ENCODE measurements at places on chromosomes 5 and 9.

DNA sequence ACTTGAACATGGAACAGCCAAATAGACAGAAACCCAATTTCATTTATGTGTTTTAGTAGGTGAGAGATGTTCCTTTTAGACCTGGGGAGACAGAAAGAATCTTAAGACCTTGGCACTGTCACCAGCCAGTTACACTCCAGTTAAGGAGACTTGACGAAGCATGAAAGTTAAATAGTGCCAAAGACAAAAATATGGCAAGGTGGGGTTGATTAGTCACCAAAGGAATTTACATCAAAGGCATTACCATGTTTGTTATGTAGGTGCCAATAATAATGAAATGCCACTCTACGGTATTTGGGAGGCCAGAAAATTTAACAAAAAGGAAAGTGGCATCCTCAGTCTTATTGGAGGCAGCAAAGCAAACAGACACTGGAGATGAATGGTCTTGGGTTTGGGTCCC is 9.2 kb upstream of the IL12B start:
- DNase-seq, result no peak

DNA sequence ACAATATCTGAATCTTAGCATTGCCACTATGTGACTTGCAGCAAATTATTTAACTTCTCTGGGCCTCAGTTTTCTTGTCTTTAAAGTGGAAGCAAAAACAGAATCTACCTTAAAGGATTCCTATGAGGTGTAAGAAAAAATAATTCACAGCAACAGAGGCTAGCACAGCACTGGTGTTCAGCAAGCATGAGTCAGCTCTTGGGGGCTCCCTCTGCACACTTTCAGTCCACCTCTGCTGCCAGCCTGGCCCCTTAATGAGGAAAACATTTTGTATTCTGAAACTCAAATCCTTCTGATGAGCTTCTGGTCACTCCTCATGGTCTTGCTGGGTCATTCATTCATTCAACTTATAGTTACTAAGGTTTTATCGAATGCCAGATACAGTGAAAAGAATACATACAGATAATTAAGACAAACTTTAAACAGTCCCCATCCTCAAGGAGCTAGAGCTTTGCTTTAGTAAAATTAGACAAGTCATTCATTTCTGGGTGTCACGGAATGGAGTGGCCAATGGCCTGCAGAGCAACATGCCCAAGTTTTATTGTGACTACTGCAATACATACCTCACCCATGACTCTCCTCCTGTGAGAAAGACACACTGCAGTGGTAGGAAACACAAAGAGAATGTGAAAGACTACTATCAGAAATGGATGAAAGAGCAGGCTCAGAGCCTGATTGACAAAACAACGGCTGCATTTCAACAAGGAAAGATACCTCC is 26.8 kb upstream of the IQGAP2 start:
- DNase-seq, result no peak

DNA sequence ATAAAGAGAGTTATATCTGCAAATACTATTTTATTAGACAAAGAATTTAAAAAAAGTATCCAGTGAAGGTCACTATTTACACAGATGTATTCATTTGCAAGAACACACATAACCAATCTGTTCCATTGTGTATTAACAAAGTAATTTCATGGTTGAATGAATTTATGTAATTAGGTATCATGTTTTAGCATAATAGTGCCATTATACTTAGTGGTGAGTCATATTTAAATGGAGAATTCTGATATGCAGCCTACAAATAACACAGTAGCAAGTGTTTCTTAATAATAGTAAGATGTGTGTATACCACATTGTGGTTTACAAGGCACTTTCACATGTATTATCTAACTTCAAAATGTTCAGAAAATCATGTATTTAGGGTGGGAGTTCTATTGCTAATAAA is 1028.5 kb upstream of the ACO1 start:
- DNase-seq, result no peak

DNA sequence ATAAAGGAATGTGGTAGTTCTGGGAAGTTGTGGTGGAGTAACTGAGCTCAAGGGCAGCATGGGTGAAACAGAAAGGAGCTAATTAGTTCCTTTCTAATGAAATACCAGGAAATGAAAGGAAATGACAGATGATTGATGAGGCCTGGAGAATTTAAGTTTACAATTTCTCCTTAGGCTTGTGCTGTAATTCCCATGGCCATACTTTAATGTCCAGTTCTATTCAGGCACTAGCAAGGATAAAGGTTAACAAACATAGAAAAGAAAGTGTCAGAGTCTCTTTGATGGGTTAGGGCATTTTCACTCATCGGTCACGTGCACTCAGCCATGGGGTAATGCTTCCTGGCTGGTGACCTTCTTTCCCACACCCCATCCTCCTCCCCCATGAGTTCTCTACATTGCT is 70.3 kb downstream of the CTSL start:
- no peak for DNase-seq

DNA sequence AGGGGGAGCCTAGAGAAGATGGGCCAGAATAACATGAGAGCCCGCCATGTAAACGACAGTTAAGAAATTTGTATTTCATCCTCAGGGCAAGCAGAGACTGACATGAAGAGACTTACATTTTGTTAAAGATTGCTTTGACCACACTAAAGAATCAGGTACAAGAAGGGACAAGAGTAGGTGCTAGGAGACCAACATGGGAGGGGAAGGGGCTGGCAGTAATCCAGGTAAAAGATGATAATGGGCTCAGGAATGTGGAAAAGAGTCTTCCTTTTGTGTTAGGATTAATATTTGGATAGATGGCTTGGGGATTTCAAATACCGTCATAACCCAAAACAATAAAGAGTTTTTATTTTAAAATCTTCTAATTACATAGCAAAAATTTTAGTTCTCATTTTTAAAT is 137.3 kb downstream of the ZNF462 start:
- no peak for DNase-seq

DNA sequence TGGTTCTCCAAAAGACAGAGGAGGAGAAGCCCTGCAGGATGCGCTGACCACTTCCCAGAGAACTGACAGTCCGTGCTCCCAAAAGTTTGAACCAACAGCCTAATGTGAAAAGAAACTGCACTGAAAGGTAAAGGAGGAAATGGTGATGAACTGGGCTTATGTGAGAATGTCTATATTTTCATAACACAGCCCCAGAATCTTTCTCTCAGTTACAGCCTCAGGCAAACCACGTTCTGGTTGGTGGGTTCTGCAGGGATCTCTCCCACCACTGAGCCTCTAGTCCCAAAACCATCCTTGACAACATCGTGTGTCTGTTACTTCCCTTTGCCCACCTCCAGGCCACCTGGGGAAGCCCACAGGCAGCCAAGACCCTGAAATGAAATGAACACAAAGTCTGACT is 23.9 kb downstream of the SPARC start:
- DNase-seq, result no peak

DNA sequence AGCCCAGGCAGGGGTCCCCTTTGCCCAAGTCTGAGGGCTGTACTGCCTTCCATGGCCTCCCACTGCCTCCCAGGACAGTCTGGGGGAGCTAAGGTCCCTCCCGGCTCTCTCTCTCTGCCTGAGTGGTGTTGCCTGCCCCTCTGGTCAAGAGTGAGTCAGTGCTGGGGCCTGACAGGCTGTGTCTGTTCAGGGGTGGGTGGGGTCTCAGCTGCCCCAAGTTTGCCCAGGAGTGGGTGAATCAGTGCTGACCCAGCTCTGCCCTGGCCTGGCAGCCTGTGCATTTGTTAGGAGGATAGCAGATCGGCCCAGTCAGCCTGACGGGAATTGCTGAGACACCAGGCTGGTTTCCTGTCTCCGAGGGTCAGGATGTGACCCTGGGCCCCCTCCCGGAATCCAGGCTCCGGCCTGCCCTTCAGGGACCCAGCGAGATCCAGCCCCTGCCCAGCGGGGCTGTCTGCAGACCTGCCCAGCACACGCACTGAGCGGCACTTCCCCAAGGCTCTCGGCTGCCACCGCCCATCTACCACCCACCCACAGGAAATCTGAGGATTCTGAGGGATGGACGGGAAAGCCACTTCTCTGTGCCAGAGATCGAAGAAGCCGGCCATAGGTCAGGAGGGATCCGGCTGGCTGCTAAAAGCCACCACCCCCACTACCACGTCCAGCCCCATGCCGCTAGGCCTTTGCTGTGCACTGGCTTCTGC is 15.9 kb downstream of the ENG start:
- no peak for DNase-seq

DNA sequence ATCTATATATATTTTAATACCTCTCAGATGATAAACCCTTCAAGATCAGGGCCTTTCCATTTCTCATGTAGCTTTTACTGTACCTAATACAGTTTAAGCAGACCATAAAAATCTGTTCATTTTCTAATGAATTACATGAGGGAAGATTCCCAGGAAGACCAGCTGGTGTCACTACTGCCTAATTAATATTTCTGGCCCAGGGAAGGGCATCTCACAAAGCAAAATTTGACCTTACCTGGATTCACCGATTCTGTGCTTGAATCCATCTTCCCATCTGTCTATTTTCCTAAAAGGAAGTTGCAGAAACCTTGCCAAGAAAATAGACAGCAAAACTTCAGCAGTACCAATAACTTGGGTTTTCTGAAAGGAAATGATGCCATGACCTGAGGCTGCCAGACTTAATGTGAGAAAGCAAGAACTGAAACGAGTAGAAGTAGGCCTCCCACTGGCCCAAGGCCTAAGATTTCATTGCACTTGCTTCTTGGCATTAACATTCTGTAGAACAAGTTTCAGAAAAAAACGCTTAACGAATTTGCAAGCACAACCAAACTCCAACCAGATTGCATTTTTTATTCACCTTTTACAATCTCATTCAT is 83.0 kb upstream of the GLIS3 start:
- no peak for DNase-seq

DNA sequence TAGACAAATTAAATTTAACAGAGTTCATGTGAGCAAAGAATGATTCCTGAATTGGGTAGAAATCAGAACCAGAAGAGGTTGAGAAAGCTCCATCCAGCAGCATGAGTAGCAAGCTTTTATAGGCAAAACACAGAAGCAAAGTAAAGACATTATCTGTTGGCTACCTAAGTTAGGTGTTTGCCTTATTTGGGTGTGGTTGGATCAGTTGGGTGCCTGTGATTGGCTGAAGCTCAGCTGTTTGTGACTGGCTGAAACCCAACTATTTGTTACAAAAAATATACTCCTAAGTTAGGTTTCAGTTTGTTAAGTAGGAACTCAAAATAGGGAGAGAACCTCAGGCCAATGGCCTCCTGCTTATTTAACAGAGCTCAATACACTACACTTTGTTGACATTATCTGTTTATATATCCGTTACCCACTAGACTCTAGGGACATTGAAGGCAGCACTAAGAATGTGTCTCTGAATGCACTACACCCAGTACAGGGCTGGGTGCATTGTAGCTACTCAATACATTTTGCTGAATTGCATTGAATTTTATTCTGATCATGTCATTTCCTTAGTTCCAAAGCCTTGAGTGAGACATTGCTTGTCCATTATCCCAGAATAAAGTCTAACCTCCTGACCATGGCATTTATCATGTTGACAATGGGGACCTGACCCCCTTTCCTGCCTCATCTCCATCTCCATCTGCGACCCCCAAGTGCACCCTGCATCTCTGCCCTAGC is 98.7 kb downstream of the CCDC192 start:
- no peak for DNase-seq

GRCh38 chr5:24904981-24905517 is 260.3 kb upstream of the CDH10 start:
- DNase-seq, result no peak

DNA sequence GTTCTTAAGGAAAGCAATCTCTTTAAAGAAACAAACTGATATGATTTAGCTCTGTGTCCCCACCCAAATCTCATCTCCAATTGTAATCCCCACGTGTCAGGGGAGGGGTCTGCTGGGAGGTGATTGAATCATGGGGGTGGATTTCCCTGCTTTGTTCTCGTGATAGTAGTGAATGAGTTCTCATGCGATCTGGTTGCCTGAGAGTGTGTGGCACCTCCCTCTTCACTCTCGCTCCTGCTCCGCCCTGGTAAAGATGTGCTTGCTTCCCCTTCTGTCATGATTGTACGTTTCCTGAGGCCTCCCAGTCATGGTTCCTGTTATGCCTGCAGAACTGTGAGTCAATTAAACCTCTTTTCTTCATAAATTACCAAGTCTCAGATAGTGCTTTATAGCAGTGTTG is 412.7 kb upstream of the SMC2 start:
- DNase-seq, result no peak

- no peak for DNase-seq
These were observed 145.0 kb upstream of the DMAC1 start for GRCh38 chr9:7944572-7944971.

GRCh38 chr9:114497727-114498382 is 7.4 kb downstream of the WHRN start:
- no peak for DNase-seq

GRCh38 chr9:125400725-125401716 is 139.4 kb downstream of the GAPVD1 start:
- no peak for DNase-seq

GRCh38 chr9:109868207-109868606 is 88.2 kb downstream of the PALM2AKAP2 start:
- DNase-seq, result no peak

DNA sequence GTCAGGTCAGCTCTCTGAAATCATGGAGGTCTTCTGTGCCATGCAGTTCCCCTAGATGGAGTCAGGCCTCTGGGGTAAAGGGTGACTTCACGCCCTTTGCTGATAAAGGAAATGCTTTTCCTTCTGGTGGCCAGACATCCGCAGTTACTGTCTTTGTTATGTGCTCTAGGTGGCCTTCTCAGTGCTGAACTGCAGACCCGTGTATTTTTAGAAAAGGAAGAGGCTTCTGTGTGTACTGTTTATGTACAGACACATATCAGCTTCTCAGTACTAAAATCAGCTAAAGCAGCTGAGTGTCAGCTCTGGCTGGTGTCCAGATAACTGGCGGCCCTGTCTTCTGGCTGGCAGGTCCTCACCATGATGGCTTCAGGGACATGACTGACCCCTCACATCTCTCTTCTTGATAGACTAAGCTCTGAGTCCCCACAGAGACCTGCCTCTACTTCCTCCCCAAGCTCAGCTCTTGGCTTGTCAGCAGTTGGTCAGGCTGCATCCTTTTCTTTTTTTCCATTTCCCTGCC is 75.3 kb downstream of the ARHGAP26 start:
- DNase-seq, result no peak
